Left hindlimb (tissue), 1 donor: ENCODE measurements at places on chromosomes 7 and 10.

GRCh38 chr10:75532253-75532924 is 101.0 kb downstream of the LRMDA start:
- DNase-seq: no peak

DNA sequence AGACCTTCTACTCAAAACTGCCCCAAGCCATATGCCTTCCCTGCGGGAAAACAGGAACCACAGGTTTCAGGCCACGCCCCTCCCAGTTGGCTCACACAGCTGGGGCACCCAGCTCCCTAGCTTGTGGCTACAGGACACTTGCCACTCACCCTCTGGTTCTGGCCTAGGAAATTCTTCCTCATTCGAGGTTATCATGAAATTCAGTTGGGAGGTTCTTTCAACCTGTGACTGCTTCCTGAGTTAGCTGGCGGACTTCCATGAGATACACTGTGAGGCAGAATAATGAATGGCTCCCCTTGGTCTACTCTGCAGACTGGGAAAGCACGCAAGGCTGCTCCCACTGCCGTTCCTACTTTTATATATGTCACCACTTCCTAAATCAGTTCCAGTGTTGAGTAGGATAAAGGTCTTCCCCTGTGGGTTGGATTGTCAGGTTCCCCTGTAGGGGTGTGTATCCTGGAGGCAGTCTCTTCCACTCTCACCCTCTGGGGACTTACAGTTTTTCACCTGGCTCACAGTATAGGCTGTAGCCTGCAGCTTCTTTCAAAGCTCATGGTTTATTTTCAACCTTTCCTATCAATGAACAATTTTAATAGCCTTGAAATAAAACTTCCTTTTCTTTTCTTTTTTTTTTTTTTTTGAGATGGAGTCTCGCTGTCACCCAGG is 37.0 kb downstream of the GPR22 start:
- DNase-seq: no peak

DNA sequence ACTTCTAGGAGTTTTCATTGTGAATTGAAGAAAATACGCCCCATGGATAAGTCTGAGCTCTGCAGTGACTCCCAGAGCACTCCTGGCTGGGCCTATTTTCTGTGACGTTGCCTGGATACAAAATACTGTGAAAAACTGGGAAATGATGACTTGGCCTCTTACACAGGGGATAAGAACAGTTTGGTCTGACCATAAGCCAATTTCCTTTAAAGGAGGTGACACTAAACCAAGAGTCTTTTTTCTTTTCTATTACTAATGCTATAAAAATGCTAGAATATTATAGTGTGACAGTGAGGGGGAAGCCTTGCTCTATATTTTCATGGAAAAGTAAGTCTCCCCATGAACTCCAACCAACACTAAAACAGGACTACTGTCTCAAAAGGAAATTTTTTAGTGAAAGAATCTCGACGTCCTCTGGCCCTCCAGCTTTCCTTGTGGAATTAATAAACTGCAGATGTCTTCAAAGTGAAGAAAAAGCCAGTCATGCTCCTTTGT is 45.5 kb downstream of the MYOF start:
- DNase-seq: peak; percentile 86

- DNase-seq: no peak
Observed at GRCh38 chr7:141202535-141202934, 128.7 kb downstream of the TMEM178B start.

DNA sequence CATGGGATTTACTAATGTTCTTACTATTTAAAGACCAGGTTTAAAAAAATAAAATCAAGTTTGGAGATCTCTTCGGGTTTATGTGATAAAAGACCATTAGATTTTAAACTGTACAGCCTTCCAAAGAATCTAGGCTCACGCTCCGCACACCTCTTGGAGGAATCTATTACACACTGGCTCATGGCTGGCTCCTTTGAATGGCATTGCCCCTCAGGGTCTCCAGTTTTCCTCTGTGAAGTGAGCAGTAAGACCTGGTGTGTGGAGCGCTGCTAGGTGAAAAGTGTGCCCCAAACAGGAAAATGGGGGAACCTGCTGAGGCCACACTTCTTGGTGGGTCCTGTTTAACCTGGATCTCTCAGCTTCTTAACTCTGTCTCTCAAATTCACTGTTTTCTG is 142.3 kb downstream of the KAT6B start:
- no peak for DNase-seq

DNA sequence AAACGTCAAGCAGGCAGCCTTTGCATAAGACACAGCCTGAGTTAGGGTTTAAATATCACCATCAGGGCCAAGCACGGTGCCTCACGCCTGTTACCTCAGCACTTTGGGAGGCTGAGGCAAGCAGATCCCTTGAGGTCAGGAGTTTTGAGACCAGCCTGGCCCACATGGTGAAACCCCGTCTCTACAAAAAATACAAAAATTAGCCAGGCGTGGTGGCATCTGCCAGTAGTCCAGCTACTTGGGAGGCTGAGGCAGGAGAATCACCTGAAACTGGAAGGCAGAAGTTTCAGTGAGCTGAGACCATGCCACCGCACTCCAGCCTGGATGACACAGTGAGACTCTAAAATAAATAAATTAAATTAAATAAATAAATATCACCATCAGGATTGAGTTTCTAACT is 33.0 kb downstream of the SRPK2 start:
- DNase-seq: no peak
